ENCODE measurements at places on chromosomes 11 and 22. TPM values are rescaled to one million over a fixed set of nuclear protein-coding genes. Genes with fewer than 3 reads are reported as not detected.

NPAS4 gene
- not detected for total RNA-seq

H19 gene
- total RNA-seq: 44.2 TPM

DNAJB7 gene
- total RNA-seq: not detected

B4GALNT4 gene
- not detected for total RNA-seq

LMNTD2 gene
- 0.55 TPM for total RNA-seq

POTEH gene
- total RNA-seq: not detected

CCDC116 gene
- not detected for total RNA-seq

VPREB3 gene
- total RNA-seq: not detected

SYT8 gene
- total RNA-seq: 13.4 TPM

BET1L gene
- total RNA-seq: 22.8 TPM

MISFA gene
- not detected for total RNA-seq

CALCB gene
- not detected for total RNA-seq

SMTNL1 gene
- not detected for total RNA-seq

SCN3B gene
- 1.4 TPM for total RNA-seq

CD248 gene
- total RNA-seq: 0.58 TPM

TRIM48 gene
- not detected for total RNA-seq

TCF20 gene
- 50.0 TPM for total RNA-seq

RRP7A gene
- 16.3 TPM for total RNA-seq

BIRC3 gene
- total RNA-seq: 137 TPM

P2RY6 gene
- not detected for total RNA-seq

APOA4 gene
- total RNA-seq: not detected

C11orf52 gene
- total RNA-seq: 15.2 TPM

NXPE2 gene
- total RNA-seq: not detected

RAB39A gene
- total RNA-seq: not detected

TUB gene
- 12.1 TPM for total RNA-seq

RIMBP3B gene
- not detected for total RNA-seq

KCNE3 gene
- total RNA-seq: 11.7 TPM

DCHS1 gene
- total RNA-seq: 17.4 TPM

SERPING1 gene
- 153 TPM for total RNA-seq

LRP5 gene
- total RNA-seq: 36.5 TPM

All from stomach (tissue), 19 donors.